ENCODE measurements at places on chromosomes 16 and 17.

- DNase-seq, result peak; percentile 49
Measured at GRCh38 chr17:1643293-1643998, 2.1 kb downstream of the SCARF1 start.

DNA sequence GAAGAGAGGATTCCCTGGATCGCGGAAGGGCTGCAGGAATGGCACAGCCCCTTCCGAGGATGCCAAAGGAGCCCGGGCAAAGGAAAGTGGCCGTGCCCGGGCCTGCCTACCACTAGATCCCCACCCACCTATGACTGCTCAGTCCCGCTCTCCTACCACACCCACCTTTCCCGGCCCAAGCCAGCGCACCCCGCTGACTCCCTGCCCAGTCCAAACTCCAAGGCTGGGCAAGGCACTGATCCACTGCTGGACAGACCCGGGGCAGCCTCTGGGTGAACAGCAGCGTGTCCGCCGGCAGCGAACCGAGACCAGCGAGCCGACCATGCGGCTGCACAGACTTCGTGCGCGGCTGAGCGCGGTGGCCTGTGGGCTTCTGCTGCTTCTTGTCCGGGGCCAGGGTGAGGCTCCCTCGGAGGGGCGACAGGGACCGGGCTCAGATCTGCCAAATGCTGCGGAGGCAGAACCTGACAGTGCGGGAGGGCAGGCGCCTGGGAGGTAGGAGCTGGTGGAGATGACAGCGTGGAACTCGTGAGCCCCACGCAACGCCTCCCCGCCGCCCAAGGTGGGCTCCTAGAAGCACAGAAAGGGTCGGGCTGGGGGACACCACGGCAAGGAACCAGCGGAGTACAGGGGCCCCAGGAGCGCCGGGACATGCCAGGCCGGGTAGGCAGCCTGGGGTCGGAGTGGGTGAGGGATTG lies at the start of gene CES2:
TSS of gene CES2 (plus strand) at position 203 of the 698 bp plus-strand sequence. CDS start at position 323, 120 bp downstream.
- no peak for DNase-seq

DNA sequence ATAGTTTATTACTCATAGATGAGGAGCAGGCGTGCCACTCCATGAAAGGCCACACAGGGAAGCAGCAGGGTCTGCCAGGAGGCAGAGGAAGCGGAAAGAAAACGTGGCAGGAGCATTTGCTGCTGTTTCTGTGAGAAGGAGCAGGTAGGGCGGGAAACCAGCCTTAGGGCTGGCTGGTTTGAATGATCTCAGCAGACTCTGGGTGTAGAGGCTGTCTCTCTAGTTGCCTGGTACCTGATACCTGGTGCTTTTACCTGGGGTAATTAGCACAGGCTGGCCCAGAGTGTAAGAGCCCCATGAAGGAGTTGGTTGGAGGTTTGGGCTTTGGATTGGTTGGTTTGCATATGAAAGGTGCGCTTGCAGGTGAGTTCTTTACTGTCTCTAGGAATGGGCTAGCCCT lies 205.0 kb upstream of the CACNG3 start:
- no peak for DNase-seq

GRCh38 chr16:66581246-66581952 lies 2.1 kb downstream of the CMTM2 start:
- DNase-seq, result no peak

- DNase-seq, result peak; percentile 38
Measured at GRCh38 chr17:3889325-3890012, 3.4 kb downstream of the CAMKK1 start.

- DNase-seq, result no peak
Measured at GRCh38 chr17:17067257-17067656, 25.0 kb downstream of the MPRIP start.

- no peak for DNase-seq
Measured at GRCh38 chr16:30418350-30419181, 11.2 kb downstream of the ZNF771 start.

DNA sequence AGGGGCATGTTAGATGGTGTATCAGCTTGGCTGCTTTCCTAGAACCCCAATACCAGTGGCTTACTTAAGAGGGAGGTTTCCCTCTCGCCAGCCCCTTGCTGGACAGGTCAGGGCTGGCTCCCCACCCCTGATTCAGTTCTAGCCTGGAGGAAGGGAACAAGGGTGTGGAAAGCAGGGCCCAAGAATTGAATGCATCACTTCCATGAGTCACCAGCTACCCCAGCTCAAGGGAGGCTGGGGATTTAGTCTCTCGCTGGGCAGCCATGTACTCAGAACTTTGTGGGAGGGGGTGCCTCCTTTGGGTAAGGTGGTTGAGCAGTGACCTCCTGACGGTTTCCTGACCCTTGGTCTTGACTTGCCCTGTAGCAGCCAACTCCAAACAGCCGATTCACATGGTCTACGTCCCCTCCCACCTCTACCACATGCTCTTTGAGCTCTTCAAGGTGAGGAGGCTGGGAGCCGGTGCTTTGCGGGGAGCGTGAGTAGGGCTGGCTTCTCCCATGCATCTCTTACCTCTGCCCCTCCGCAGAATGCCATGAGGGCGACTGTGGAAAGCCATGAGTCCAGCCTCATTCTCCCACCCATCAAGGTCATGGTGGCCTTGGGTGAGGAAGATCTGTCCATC lies 12.8 kb downstream of the PDK2 start:
- DNase-seq, result no peak

DNA sequence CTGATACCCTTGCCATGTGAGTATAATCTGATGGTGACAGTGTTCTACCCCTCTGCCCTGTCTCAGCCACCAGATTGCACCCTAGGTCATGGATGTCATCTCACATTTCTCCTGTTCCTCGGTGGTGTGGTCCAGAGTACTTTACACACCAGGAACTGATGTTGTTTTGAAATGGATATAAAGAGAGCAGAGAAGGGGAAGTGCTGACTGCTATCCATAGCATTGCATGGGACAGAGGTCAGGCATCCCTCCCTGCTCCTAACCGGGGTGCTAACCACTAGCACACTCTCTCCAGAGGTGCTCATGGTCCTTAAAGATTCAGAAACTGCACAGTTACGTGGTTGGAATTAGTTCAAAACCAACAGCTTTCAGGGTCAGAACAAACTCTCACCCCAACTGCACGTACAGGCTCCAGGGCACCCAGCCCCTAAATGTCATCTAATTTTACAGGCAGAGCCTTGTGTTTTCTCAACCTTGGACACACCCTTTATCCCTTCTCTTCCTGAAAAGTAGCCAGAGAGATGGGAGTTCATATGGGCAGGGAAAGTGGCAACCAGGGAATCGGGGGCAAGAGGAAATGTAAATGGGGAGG lies 16.3 kb downstream of the TTLL6 start:
- no peak for DNase-seq

GRCh38 chr16:64409783-64410210 lies 712.1 kb downstream of the CDH11 start:
- no peak for DNase-seq

GRCh38 chr16:787978-788398 lies at the start of gene RPUSD1:
RPUSD1 (minus strand) TSS chr16:788381; CDS start chr16:787737, 644 bp downstream.
- DNase-seq, result peak; percentile 43

GRCh38 chr16:74449470-74449869 lies 28.2 kb upstream of the CLEC18B start:
- no peak for DNase-seq

DNA sequence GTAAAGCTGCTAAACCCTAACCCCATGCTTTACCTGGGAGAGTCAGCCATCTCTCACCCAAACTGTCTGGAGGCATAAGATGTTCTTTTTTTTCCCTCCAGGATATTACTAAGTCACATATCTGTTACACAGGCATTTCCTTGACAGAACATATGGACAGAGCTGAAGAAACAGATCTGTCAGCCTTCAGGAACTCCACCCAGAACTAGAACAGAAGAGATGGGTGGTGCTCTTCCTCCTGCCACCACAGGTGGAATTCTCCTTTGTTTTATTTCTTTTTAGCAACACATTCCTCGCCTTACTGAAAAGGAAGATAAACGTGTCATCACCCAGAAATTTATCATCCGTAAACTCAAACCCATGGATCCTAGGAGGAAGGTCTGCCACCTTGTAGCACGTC lies 8.8 kb downstream of the MYCBPAP start:
- DNase-seq, result no peak

DNA sequence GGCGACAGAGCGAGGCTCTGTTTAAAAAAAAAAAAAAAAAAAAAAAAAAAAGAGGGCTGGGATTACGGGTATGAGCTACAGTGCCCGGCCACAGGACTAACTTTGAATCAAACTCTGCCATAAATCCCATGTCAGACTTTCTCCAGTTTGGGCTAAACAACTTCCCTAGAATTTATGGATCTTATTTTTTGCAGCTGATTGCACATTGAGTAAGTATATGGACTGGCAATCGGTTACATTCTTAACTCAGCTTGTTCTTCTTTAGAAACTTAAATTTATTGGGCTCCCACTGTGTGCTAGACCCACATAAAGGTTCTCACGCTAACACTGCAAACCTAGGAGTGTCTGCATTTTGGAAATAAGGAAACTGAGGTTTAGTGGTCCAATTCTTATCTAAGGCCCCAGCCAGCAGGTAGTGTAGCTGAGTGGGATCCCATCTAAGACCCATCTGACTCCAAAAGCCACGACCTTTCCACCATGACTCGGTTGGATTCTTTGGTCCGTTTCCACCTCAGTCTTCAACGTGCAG lies 718 bp upstream of the CBFB start:
- DNase-seq, result no peak

Measured in NCI-H524 (cell line).